ENCODE measurements at places on chromosomes 12 and 14.

DNA sequence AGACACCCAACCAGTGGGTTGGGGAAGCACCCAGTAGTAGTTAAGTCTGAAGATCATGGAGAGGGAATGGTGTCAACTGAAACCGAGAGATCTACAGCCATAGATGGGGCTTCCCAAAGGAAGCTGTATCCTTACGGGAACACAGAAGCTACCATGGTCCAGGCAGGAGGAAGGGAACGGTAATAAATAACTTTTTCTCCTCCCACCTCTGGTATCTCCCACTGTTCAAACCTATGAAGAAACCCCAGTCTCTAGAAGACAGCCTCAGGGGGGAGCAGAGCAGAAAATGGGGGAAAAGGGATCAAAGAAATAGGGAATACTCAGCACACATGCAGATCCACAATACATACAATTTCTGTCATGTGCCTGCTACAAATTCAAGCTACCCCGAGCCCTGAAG, 33.4 kb downstream of the ZNF605 start:
- no peak for DNase-seq

GRCh38 chr12:107178776-107179175, 85.4 kb upstream of the CRY1 start:
- DNase-seq: no peak

- peak; percentile 58 for DNase-seq
These were observed 36.7 kb downstream of the TMBIM6 start for GRCh38 chr12:49777800-49778748.

GRCh38 chr12:9040484-9041186, 51.3 kb downstream of the KLRG1 start:
- no peak for DNase-seq

- no peak for DNase-seq
These were observed 52.1 kb downstream of the C14orf132 start for GRCh38 chr14:96091149-96091693.

- no peak for DNase-seq
These were observed 9.3 kb downstream of the NFKBIA start for GRCh38 chr14:35395283-35395682.

DNA sequence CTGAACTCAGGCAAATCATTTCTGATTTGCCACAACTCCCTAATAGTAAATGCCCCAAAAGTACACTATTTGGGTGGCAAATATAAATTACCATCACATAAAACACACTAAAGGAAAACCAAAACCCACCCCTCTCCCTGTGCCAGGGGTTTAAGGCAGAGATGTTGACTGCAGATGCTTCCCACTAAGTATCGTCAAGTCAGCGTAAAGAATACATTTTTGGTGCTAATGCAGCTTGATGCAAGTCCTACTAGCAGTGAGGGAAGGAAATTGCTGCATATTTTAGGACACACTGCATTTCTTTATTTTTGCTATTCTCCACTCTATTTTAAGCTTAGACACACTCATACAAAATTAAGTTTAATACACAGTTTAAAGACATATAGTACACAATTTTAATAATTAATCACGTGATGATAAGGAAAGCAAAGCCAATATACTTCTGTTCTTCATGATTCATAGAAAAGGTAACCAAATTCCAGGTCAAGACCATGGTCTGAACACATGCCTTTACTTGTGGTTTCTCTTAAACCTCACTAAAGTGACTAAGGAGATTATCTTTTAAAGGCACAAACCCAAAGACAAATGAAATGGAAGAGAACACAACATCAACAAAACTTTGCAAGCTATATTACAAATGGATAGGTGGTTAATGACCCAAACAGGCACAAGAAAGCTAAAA, 162.2 kb downstream of the STXBP6 start:
- no peak for DNase-seq

GRCh38 chr14:48373981-48374380, 698.6 kb upstream of the MDGA2 start:
- DNase-seq: no peak

DNA sequence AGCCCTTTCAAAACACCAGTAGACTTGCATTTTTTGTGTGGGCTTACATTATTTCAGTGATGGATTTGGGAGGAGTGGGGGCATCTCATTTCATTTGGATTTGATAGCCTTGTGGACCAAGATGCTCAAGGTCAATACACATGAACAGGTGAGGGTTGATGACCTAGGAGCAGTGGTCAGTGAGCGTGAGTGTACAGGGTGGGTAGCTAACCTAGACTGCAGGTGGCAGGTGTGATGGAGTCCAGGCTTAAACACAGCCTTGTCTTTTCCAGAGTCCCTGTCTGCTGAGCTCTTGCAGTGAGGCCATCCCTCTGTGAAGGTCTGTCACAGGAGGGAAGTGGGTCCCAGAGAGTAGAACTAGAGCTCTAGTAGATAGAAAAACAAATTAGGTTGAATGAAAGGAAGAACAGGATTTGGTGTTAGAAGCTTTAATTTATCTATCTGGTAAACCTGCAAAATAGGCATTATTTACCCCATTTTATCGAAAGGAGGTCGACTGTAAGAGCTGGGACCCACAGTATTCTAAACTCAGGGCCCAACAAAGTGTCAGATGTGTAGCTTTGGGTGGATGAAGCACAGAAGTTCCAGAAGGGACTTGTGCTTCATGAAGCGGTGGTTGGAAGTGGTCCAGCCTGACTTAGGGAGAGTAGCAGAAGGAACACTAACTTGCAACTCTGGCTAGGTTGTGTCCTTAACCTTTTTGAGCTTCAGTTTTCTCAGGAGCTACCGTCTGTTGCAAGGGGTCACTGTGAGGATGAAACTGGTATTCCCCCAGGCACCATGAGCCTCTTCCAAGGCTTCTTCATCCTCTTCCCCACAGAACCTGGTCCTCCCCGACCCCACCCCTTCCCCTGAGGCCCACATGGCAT, 18.2 kb downstream of the RPS6KL1 start:
- no peak for DNase-seq

DNA sequence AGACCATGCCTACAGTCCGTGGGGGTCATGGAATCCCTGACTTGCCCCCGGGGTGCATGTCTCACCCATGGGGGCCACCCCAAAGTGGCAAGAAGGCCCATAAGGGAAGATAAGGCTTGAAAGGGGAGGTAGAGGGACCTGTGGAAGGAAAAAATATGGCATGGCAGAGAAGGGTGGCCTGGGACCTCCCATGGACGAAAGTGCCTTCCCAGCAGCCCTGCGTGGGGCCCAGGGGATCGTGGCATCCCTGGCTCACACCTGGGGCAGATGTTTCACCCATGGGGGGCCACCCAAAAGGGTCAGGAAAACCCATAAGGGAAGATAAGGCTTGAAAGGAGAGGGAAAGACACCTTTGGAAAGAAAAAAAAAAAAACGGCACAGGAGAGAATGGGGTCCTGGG, 264.6 kb downstream of the ALG10 start:
- no peak for DNase-seq

DNA sequence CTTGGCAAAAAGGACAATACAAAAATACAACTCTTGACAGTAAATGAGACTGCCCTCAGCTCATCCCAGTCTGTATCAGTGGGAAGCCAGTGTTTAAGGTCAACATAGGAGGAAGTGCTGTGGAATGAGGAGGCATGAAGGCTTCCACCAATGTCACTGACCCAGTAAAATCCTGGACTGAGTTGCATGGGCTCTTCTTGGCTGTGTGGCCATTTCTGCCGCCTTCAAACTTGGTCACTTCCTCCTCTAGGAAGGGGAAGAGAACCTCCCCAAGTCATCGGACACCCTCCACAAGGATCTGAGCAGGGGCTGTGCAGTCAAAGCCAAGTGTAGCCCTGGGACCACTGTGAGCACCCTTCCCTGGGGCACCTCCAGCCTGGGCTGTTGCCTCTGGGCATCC, 11.9 kb downstream of the GPR68 start:
- DNase-seq: no peak

DNA sequence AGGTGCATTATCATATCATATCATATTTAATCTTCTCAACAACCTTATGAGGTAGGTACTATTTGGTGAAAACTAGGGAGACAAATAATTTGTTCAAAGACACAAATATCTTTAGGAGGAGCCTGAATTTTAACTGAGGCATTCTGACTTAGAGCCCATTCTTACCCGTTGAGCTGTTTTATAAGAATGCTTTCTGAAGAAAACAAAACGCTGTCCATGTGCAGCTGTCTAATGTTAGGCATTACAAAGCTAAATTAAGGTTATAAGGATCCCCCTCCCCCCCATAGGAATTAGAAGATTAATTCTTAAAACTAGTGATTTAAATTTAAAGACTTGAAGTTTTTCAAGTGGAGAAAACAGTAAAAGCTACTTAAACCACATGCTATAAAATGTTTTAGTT, 6.4 kb downstream of the KTN1 start:
- DNase-seq: no peak

DNA sequence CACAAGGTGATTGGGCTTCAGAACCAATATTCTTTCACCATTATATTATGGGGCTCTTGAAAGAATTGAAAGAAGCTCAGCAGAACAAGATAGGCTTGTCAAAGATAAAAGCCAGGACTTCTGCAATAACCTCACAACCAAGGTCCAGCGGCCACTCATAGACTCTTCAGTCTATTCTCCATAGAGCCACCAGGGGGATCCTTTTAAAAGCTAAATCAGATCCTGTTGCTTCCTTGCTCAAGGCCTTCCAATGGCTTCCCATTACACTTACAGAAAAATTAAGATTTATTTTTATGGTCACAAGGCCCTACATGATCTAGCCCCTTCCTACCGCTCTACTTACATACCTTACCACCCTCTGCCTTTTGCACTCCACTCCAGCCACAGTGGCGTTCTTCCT, 169.6 kb downstream of the C12orf42 start:
- DNase-seq: no peak

DNA sequence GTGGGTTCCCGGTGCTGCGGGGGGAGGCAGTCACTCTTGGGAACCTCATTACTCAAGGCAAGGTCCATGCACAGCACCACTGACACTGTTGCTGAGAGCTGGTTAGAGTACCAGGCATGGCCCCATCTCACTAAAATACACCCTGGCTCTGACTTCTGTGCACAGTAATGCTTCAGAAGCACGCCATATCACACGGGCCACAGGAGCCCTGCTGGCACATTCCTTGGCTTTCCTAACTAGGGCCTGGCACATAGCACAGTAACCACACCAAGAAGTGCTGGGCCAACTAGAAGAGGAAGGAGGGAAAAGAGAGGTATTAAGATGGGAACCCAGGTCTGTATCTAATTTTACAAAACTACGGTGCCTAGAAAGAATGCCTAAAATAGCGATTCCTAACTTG, 13.5 kb upstream of the RAB35 start:
- DNase-seq: no peak

DNA sequence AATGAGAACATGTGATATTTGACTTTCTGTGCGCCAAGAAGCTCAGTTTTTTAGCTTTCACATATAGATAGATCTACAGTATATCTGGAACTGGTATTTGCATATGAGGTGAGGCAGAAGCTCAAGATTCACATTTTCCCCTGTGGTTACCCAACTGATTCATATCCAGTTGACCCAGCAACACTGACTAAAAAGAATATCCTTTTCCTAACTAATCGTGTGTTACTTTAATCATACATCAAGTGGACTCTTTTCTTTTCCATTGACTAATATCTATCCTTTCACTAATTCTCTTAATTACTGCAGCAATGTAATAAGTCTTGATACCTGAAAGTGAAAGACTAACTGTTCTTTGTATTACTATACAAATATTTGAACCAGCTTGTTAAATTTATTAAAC, 236.1 kb downstream of the AEBP2 start:
- DNase-seq: no peak

DNA sequence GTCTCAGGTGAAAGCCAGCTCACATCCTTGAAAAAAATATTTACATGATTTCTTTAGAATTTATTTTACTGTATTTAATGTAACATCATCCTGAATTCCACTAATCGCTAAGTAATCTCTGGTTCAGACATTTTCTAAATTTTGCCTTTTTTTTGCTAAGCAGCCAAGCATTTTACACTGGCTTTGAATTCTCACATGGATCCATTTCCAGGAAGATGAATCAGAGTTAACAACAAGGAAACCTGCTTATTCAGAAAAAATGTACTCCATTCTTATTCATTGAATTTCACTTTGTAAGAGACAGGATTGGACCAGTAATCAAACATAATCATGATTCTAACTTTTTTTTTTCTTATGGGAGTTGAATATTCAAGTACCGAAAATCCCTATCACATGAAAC, 1785.1 kb upstream of the FLRT2 start:
- no peak for DNase-seq

DNA sequence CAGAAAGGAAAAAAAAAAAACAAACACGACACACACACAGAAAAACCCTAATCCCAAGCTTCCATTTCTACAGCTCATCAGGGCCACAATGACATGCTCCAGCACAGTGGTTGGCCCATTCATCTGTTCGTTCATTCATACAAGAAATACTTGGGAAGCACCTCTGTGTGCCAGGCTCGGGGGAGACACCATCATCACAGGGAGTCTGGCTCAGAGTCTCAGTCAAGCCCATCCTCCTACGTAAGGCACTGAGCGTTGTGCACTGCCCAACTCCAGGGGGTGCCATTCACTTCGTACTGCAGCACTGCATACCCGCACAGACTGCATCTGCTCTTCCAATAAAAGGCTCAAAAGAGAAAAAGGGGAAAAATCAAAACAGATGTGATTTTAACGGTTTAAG, 15.3 kb downstream of the VPS37B start:
- DNase-seq: no peak

GRCh38 chr12:13099066-13099843, 4.2 kb downstream of the GSG1 start:
- no peak for DNase-seq

DNA sequence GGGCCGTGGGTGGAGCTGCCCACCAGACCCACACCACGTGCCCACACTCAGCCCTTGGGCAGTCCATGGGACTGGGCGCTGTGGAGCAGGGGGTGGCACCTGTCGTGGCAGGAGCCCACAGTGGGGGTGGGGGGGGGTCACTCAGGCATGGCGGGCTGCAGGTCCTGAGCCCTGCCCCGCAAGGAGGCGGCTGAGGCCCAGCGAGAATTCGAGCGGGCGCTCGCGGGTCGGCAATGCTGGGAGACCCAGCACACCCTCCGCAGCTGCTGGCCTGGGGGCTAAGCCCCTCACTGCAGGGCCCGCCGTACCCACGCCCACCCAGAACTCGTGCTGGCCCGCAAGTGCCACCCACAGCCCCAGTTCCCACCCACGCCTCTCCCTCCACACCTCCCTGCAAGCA, 132.6 kb upstream of the GARIN2 start:
- DNase-seq: no peak

DNA sequence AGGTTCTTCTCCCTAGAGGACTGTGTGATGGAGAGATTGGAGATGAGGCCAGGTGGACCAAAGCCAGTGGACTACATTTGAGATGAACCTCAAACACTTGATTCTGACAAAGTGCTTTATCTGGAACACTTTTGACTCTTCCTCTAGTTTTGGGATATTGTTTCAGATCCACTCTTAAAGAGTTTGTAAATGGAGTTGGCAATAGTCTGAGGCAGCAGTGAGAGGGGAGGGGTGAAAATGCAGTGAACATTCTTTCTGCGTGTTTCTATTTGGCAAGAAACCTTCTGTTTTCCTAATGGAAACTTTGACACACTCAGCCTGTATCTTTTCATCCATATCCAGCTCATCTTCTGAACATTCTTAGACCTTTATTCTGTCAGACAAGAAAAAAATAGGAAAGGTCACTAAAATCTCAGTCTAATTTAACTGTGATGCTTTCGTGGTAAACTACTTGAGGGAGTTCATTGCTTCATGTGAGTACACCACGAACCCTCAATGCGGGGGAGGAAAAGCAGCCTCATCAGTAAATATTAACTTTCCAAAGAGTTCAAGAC, 57.4 kb upstream of the KCNJ8 start:
- DNase-seq: no peak

- no peak for DNase-seq
These were observed 75.3 kb downstream of the KDM2B start for GRCh38 chr12:121505513-121505912.

Measured in GM19239 (cell line).